A549 treated with Mapracorat at 1 μM for 4 hours (cell line): ENCODE measurements at places on chromosomes 4 and X. TPM values are rescaled to one million over a fixed set of nuclear protein-coding genes. Genes with fewer than 3 reads are reported as not detected.

Gene SAGE1
- total RNA-seq, result 0.06 to 0.09 TPM (median 0.07 TPM) in 4 of 5 replicates, not detected in the other

Gene SSX1
- total RNA-seq, result not detected in 5 replicates

Gene PAGE2
- total RNA-seq, result not detected in 5 replicates

Gene SOD3
- total RNA-seq, result not detected in 5 replicates

Gene SSR4
- total RNA-seq, result 383 to 440 TPM (median 400 TPM) in 5 replicates

Gene DRP2
- 0.07 to 0.28 TPM (median 0.13 TPM) in 5 replicates for total RNA-seq

Gene SULT1B1
- total RNA-seq, result 0.02 TPM in 1 of 5 replicates, not detected in the others

Gene PRDM8
- 0.08 to 0.28 TPM (median 0.12 TPM) in 5 replicates for total RNA-seq

Gene EREG
- 12.6 to 18.5 TPM (median 16.3 TPM) in 5 replicates for total RNA-seq

Gene FRAS1
- 2.0 to 3.4 TPM (median 2.7 TPM) in 5 replicates for total RNA-seq

Gene PAGE4
- total RNA-seq, result not detected in 5 replicates

Gene CLGN
- 4.5 to 5.5 TPM (median 5.3 TPM) in 5 replicates for total RNA-seq

Gene PABPC4L
- total RNA-seq, result 0.05 to 0.09 TPM (median 0.07 TPM) in 4 of 5 replicates, not detected in the other

Gene CTAG1A
- not detected in 5 replicates for total RNA-seq

Gene GAGE12F
- total RNA-seq, result not detected in 5 replicates

Gene CLDN22
- total RNA-seq, result not detected in 5 replicates

Gene ANOS1
- 0.02 to 0.20 TPM (median 0.08 TPM) in 4 of 5 replicates, not detected in the other for total RNA-seq

Gene ADGRG2
- total RNA-seq, result 8.7 to 11.1 TPM (median 10.5 TPM) in 5 replicates

Gene MAGEA2B
- total RNA-seq, result 0.19 TPM in 1 of 5 replicates, not detected in the others

Gene MGARP
- total RNA-seq, result 0.30 to 0.81 TPM (median 0.71 TPM) in 5 replicates

Gene SHROOM2
- 0.73 to 0.89 TPM (median 0.88 TPM) in 5 replicates for total RNA-seq

Gene BMX
- not detected in 5 replicates for total RNA-seq

Gene SORCS2
- 3.4 to 6.4 TPM (median 4.8 TPM) in 5 replicates for total RNA-seq

Gene ZCCHC12
- total RNA-seq, result 0.10 to 0.24 TPM (median 0.19 TPM) in 5 replicates

Gene NIPAL1
- total RNA-seq, result 0.71 to 0.92 TPM (median 0.81 TPM) in 5 replicates

Gene IL2RG
- total RNA-seq, result 0.11 to 0.30 TPM (median 0.23 TPM) in 4 of 5 replicates, not detected in the other

Gene HSFX2
- 0.14 to 0.27 TPM (median 0.17 TPM) in 3 of 5 replicates, not detected in the others for total RNA-seq

Gene GC
- total RNA-seq, result not detected in 5 replicates

Gene PNCK
- total RNA-seq, result 0.12 to 0.60 TPM (median 0.23 TPM) in 4 of 5 replicates, not detected in the other

Gene LDOC1
- 80.5 to 98.8 TPM (median 90.3 TPM) in 5 replicates for total RNA-seq

Gene HELT
- not detected in 5 replicates for total RNA-seq

Gene PITX2
- total RNA-seq, result 0.80 to 1.0 TPM (median 0.93 TPM) in 5 replicates

Gene HTN1
- total RNA-seq, result not detected in 5 replicates

Gene DSPP
- not detected in 5 replicates for total RNA-seq

Gene EXOSC9
- total RNA-seq, result 25.9 to 36.7 TPM (median 27.3 TPM) in 5 replicates

Gene IL13RA1
- total RNA-seq, result 48.2 to 59.7 TPM (median 57.8 TPM) in 5 replicates

Gene SATL1
- not detected in 5 replicates for total RNA-seq

Gene PRRG1
- total RNA-seq, result 4.0 to 7.0 TPM (median 5.8 TPM) in 5 replicates

Gene ARAP2
- total RNA-seq, result 0.26 to 1.0 TPM (median 0.43 TPM) in 5 replicates

Gene TBX22
- not detected in 5 replicates for total RNA-seq

Gene PDE6B
- total RNA-seq, result 0.22 TPM in 1 of 5 replicates, not detected in the others

Gene HDX
- 1.4 to 3.3 TPM (median 2.8 TPM) in 5 replicates for total RNA-seq

Gene AKAP14
- total RNA-seq, result not detected in 5 replicates

Gene UGT8
- 0.07 to 0.15 TPM (median 0.13 TPM) in 5 replicates for total RNA-seq

Gene CLIC2
- total RNA-seq, result 0.05 to 0.23 TPM (median 0.16 TPM) in 4 of 5 replicates, not detected in the other

Gene MND1
- 12.3 to 18.7 TPM (median 13.3 TPM) in 5 replicates for total RNA-seq

Gene SHOX
- not detected in 5 replicates for total RNA-seq

Gene MAGEB1
- total RNA-seq, result not detected in 5 replicates

Gene F8A2
- total RNA-seq, result not detected in 5 replicates

Gene MAGEE2
- not detected in 5 replicates for total RNA-seq

Gene DLG3
- total RNA-seq, result 4.2 to 5.6 TPM (median 4.9 TPM) in 5 replicates

Gene TLR10
- total RNA-seq, result 0.05 TPM in 2 of 5 replicates, not detected in the others

Gene CCDC160
- not detected in 5 replicates for total RNA-seq

Gene RTL9
- total RNA-seq, result 0.09 to 0.13 TPM (median 0.11 TPM) in 5 replicates

Gene CT47B1
- not detected in 5 replicates for total RNA-seq

Gene GAB1
- total RNA-seq, result 2.0 to 3.0 TPM (median 2.0 TPM) in 5 replicates

Gene SLC4A4
- total RNA-seq, result 1.3 to 2.1 TPM (median 1.6 TPM) in 5 replicates

Gene ARHGAP4
- total RNA-seq, result 0.91 to 2.2 TPM (median 1.9 TPM) in 5 replicates

Gene UGT2B17
- total RNA-seq, result not detected in 5 replicates

Gene REPS2
- 0.72 to 1.9 TPM (median 1.3 TPM) in 5 replicates for total RNA-seq
